ENCODE measurements at places on chromosomes 1 and 21.

- DNase-seq = no peak
Measured at GRCh38 chr1:35431173-35431599, 126.0 kb downstream of the KIAA0319L start.

GRCh38 chr21:31845151-31845729 lies 27.6 kb upstream of the HUNK start:
- no peak for DNase-seq

DNA sequence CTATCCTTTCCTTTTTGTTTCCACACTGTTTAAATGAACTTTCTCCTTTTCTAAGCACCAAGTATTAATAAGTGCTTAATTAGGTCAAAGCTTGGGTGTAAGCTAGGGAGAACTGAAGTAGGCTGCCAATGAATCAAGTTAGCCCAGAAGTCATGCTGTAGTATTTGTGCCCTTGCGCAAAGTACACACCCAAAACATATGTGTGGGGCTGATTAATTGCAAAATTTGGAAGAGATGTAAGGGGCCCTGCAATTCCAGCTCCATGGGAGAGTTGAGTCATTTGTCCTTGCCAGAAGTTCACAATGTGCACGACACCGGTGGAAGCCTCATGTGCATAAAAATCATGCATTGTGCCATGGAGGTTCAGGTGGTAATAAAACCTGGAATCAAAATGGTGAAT lies 18.6 kb upstream of the NTNG1 start:
- DNase-seq = no peak

- no peak for DNase-seq
Measured at GRCh38 chr1:247228133-247228532, 27.7 kb upstream of the VN1R5 start.

DNA sequence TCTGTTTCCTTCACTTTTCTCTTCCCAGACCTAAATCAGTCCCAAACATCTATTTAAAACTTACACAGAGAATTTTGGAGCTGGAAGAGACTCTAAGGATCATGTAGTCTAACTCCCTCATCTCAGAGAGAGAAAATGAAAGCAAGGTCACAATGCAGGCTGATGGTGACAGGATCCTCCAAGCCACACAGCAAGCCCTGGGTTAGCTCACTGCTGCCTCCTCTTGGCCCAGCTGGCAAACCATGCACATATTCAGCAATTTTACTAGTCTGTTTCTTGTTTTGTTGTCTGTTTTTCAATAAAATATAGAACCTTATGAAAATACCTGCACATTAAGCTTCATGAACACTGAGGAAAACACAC lies 27.7 kb upstream of the LY9 start:
- DNase-seq = peak; percentile 86

- DNase-seq = no peak
Measured at GRCh38 chr1:147626291-147626690, 44.0 kb downstream of the ACP6 start.

DNA sequence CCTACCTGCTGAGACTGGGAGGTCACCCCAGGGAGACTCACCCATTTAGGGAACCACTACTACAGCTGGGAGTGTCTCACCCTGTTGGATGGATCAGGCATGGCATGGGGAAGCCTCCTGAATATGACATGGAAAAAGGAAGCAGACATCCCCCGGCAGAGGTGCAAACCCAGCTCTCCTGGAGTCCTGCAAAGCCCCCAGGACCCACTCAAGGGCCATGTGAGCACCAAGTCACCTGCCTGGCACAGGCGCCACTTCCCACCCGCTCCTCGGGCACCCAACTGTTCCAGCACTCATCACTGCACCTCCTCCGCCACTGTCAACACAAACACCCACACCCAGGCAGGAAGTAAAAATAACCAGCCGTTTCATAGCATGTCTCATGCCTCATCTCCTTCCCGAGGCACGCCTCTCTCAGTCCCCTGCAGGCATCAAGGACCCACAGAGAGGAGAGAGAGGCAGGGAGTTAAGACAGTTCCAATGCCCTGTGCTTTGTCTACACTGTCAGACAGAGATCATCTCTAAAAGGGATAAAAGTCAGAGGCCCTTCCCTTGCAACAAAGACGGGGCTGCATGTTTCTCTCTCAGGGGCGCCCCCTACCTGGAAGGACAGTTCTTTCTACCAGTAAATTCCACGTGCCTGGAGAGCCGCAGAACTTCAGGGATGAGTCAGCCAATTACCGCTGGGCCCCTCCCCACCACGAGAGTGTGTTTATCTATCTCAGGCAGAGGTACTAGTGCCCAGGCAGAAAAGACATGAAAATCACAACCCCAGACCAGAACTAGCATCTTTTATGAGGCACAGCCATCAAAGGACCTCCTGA lies 150.1 kb upstream of the SOD1 start:
- DNase-seq = peak; percentile 77

DNA sequence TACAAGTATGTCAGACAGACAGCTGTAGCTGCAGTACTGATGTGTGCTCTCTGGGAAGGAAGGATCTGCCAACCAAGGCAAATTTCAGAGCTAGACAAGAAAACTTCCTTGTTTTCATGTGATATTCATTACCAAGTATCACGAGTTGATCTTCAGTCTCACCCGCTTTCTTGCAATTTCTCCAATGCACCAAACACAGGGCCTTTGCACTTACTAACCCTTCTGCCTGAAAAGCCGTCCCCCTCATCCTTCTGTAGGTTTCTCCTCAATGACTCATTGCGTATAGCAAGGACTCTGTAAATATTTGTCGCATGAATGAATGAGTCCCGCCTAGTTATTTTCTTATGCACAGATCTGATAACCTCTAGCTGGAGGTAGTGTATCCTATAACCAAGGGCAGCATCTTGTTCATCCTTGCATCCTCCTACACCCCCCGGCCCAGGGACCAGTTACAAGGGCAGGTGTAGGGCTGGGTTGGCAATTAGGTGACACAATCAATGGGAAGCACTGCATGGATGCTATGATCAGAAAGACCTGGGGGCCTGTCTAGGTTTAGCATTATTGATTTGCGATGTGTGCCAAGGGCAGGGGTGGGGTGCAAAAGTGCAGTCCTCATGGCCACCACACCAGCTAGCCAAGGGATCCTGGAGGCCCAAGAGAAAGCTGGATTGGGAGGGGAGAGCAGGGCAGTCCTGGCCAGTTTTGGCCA lies 51.4 kb upstream of the GPR157 start:
- no peak for DNase-seq

DNA sequence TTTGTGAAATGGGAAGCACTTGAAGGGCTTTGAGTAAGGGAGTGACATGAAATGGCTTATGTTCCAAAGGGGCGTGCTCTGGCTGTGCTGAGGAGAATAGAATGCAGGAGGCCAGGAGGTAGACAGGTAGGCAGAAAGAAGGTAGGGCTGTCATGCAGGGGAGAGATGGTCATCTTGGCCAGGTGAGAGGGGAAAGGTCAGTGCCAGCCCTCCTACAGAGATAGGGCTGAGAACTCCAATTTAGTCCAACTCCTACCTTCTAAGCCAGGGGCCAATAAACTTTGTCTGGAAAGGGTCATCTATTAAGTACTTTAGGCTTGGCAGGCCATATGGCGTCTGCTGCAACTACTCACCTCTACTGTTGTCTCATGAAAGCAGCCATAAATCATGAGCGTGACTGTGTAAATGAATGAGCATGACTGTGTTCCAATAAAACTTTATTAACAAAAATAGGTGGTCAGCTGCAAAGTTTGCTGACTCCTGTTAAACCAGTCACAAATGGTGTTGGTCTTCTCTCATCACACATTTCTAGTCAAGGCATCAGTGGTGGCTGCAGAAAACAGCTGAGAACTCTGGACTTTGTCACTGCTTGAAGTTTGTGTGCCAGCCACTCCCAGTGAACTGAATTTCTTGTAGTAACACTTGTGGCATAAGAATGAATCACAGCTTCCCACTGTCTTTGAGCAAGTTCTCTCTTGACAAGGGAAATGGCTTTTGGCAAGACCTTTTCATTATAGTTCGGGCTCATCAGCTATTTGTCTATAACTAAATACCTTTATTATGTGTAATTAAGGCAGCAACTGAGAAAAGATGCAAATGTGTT lies 32.0 kb upstream of the CD2 start:
- no peak for DNase-seq

- peak; percentile 78 for DNase-seq
Measured at GRCh38 chr1:116325922-116326321, 47.1 kb upstream of the ATP1A1 start.

DNA sequence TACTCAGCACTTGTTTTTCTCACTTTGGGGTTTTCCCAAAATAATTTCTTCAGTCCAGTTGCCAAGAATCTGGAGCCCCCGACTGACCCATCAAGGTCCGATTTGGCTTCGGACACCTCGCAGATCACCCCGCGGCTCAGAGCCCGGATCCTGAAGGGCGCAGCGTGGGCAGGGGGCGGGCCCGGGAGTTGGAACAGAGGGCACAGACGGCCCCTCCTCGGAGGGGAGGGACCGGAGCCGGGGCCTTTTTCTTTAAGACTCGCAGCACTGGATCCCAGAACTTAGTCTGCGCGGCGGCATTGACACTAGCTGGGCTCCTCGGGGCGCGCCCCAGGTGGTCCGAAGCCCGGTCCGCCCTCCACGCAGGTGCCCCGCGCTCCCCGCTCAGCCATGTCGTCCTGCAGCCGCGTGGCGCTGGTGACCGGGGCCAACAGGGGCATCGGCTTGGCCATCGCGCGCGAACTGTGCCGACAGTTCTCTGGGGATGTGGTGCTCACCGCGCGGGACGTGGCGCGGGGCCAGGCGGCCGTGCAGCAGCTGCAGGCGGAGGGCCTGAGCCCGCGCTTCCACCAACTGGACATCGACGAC lies at the start of gene CBR3:
TSS of gene CBR3 (plus strand) at position 277 of the 588 bp plus-strand sequence. CDS start at position 391, 114 bp downstream.
- peak; percentile 45 for DNase-seq

DNA sequence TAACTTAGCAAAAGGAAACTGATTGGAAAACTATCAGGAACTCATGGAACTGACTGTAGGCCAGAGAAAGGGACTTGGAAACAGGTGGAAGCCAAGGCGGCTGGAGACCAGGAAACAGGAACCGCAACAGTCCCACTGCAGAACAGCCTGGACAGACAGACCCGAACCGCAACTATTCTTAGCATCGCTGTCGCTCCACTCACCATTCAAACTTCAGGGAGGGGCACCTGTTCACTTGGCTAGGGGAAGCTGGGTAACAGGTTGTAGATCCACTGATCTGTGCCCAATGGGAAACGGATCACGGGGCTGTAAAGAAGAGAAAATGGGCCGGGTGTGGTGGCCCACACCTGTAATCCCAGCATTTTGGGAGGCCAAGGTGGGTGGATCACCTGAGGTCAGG lies 61.9 kb downstream of the CLSTN1 start:
- DNase-seq = no peak

DNA sequence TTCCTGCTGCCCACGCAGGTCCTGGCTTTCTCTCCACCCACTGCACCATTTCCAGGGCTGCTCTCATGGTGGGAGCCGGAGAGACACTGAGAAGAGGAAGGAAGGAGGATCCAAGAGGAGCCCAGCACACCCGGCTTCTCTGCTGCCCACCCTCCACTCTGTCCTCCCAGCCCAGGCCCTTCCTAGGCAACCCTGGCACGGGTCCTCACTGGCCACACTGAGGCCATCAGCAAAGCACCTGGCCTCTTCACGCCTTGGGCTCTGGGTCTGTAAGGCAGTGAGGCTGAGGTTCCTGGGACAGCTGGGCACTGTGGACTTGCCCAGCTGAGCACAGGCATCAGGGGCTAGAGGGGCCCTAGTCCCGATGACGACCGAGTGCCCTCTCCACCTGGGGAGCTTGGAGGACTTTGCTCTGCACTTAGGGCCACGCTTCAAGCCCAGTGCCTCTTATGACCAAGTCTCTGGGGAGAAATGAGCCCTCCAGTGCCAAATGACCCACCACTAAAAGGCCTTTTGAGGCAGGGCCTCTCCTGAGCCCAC lies 43.1 kb downstream of the PDE9A start:
- no peak for DNase-seq

GRCh38 chr1:230709619-230710542 lies 4.0 kb downstream of the AGT start:
- DNase-seq = no peak

DNA sequence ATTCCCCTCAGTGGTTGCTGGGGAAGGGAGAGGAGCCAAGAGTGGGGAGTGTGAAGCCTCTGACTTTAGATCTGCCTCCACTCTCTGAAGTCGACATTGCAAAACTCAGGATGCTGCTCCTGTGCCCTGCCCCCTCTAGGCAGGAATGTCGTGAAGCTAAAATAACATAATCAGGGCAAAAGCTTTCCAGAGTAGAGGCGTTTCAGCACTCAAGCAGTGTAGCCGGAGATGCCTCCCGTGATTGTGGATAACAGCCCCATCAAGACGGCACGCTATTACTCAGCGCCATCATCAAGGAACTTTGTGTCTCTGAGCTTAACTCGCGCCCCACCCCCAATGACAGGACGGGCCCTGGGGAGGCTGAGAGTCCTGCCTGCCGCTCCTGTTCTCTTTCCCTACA lies 60.0 kb downstream of the FBXO2 start:
- no peak for DNase-seq

DNA sequence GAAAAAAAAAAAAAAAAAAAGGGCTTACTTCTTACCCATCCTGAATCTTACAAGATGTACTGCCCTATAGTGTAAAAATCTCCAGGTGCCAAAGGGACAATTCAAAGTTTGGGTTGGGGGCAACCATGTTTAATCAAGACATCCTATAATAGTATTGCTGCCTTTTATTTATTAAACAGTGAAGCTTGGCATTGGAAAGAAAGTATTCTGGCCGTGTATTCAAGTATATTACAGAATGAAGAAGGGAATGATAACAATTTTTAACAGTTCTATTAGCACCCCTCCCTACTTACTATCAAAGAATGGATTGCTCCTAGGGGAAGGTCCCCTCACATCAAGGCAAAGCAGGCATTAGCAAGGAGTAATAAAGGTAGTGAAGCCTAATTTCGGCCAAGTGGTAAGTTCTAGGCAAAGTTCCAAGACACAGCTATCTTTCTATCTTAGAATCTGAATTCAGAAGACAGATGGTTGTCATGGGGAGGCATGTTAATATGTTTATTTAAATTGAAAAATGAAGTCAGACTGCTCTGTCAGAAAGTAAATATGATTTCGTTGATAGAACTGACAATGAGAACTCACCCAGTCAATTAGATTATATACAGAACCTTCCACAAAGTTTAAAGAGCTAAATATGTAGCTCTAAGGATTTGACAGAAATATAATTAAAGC lies 24.6 kb downstream of the ST7L start:
- DNase-seq = no peak

GRCh38 chr1:1943834-1944570 lies 24.9 kb upstream of the TMEM52 start:
- peak; percentile 50 for DNase-seq

DNA sequence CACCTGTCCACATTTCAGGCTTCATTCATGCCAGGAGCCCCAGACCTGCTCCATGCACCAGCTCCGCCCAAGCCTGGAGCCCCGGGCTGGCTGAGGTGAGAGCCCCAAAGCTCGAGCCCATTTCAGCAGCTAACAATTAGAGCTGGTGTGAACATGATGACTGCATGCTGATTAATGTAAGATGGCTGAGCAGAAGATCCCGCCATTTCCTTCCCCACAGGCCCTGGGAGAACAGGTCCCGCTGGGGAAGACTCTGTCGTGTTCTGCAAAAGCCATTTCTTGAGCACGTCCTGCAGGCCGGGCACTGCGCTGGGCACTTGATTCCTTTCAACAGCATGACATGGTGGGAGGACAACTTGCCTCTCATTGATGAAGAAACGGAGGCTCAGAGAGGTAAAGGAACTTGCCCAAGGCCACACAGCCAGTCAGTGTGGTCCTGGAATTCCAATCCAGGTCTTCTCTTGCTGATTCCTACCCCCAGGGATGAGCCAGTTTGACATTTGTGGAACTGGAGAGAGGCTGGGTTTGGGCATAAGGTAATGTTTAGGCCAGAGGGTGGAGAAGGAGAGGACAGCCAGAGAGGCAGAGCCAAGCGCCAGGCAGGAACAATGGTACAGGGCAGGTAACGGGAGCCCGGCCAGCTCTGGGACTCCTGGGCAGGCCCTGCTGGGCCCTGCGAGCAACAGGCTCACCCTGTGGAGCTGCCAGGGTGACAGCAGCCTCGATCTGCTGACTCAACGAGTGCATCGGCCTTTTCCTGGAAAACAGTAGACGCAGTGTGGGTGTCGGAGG lies 28.1 kb upstream of the EPHA2 start:
- DNase-seq = no peak
